GM12892 (cell line): ENCODE measurements at places on chromosomes 12 and 14.

DNA sequence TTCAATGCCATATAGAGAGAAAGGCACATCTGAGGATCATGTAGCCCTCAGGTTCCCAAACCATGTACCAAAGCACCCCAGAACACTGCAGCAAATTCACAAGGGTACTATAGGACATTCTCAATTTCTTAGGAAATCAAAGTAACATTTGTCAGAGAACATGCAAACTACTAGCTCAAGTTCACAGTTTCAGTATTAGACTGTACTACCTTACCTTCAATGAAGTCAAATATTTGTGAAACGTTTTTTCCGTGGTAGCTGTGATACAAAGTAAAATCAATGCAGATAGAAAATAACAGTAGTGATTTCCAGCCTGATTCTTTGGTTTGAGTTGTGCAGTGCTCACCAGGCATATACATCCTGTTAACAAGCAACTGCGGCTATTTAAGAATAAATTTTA is 197.1 kb downstream of the MED13L start:
- DNase-seq = no peak

GRCh38 chr12:94207849-94208621 is 59.7 kb downstream of the PLXNC1 start:
- peak; percentile 39 for DNase-seq

DNA sequence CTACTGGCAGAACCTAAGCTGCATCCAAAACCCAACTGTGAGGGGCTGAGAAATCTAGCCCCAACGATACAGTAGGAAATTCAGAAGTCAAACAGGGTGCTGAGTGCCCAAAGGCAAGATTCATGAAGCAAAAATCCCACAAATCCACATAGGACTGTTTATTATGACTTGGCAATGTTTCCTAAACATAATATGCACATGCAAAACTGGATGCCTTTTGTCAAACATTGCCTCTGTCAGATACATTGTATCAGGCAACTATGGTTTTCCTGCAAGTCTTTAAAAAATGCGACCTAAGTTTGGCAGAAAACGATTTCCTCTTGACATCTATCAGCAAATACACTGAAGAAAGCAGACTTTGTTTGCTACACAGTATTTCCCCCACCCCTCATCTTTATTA is 27.3 kb upstream of the YARS2 start:
- no peak for DNase-seq

- no peak for DNase-seq
Observed at GRCh38 chr12:13950502-13950901, 30.9 kb downstream of the GRIN2B start.

- no peak for DNase-seq
Observed at GRCh38 chr14:29906256-29906870, 21.3 kb downstream of the PRKD1 start.

DNA sequence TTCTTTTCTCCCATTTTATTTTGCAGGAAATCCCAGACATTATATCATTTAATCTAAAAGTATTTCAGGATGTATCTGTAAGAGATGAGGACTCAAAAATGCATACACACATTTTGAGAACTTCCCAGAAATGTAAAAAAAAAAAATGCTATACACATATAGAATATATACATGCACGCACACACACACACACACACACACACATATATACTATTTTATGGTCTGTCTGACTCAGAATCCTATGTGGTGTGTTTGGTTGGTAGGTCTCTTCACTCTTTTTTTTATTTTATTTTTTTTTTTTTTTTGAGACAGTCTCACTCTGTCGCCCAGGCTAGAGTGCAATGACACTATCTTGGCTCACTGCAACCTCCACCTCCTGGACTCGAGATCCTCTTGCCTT is 65.5 kb downstream of the FBXO34 start:
- DNase-seq = no peak

DNA sequence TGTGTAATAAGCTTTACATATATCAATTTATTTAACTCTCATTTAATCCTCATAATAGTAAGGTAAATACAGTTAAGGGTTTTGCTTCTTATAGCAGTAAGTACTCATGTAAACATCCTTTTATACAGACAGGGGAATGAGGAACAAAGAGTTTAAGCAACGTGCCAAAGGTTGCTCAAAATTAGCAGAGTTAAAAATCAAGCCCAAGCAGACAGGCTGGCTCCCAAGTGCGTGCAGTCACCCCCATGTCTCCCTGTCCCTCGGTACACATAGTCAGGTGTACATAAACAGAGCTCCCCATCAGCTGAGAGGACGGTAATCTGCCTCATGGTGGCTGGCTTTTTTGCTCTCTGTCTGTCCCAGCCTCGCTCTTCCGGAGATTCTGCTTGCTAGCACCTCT is 126.4 kb downstream of the DERA start:
- no peak for DNase-seq

- peak; percentile 46 for DNase-seq
Observed at GRCh38 chr12:68374307-68374982, 42.3 kb upstream of the MDM1 start.
